Kidney tubule cell (primary cell): ENCODE measurements at places on chromosomes 5 and 9.

DNA sequence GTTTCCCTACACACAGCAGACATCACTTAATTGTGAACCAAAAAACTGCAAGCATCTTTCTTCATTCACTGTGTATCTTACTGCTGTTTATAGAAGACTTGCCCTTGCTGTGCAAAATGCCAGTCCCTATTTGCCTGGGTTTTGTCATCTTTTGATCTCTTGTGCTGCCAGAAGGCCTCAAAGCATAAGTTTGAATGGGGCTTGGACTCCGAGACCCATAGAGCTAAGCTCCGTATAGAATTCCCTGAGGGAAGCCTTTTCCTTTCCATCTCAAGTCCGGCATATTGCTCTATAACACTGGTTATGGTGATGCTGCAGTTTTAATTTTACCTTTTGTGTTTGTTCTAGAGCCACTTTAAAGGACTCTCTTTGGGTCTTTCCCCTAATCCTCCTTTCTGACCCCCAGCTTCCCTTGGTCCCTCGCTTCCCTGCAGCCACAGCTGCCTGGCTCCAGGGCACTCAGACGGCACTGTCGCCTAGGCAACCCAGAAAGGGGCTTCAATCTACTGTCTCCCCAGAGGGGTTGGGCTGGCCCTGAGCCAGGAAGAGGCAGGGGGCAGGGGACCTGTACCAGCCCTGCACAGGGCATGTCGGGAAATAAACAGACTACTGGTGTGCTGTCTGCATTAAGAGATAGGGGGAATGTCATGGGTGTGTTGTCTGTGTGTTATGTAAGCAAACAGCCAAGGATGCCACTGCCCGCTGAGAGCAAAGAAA is 73.4 kb upstream of the MELK start:
- DNase-seq: no peak

GRCh38 chr5:150189728-150190502 is at the start of gene SLC6A7:
Gene SLC6A7, plus strand, starts transcription at chr5:150190062. Its CDS starts 266 bp downstream, at chr5:150190328.
- DNase-seq: no peak

- DNase-seq: no peak
Observed at GRCh38 chr5:20254748-20255147, 266.7 kb upstream of the CDH18 start.

GRCh38 chr5:2075365-2075764 is 192.6 kb upstream of the IRX4 start:
- DNase-seq: no peak
